ENCODE measurements at places on chromosomes 5 and 9.

- H3K27ac ChIP-seq = no peak overlapping the region
- peak; percentile 27 for DNase-seq
- H3K36me3 ChIP-seq = no peaks in the 10 kb centered on the region
- H3K4me1 ChIP-seq = peaks cover 8% of the 10 kb centered on the region
- H3K27me3 ChIP-seq = peaks cover 7% of the 10 kb centered on the region
Measured at GRCh38 chr5:75050415-75050814, 1.9 kb downstream of the GCNT4 start.

DNA sequence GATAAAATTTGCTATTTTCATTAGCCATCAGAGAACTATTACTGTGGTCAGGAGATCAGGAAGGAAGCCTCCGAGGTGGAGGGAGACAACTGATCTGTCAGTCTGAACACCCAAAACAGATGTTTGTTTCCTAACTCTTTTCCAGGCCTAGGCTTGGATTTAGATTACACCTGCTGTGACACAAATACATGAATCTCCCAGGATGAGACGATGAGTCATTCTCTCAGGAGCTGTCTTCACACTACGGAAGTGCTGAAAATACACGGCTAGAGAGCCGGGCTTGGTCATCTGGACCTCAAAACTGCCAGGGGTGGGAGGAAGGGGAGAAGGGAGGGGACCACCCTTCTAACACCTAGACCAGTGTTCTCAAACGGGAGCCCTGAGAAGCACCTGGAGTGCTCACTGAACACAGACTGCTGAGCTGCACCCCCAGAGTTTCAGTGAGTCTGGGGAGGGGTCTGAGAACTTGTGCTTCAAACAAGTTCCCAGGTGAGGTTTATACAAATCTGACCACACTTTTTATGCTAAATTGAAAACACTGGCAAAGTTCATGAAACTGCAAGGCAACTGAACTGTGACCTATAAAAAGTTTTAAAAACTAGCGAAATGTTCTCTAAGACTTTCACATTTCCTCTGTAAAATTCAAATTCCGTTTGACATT is 80.3 kb upstream of the EQTN start:
- H3K4me3 ChIP-seq = no peak overlapping the region
- no peaks in the 10 kb centered on the region for H3K27me3 ChIP-seq
- peaks cover 11% of the 10 kb centered on the region for H3K4me1 ChIP-seq
- H3K36me3 ChIP-seq = no peaks in the 10 kb centered on the region
- no peak for DNase-seq

DNA sequence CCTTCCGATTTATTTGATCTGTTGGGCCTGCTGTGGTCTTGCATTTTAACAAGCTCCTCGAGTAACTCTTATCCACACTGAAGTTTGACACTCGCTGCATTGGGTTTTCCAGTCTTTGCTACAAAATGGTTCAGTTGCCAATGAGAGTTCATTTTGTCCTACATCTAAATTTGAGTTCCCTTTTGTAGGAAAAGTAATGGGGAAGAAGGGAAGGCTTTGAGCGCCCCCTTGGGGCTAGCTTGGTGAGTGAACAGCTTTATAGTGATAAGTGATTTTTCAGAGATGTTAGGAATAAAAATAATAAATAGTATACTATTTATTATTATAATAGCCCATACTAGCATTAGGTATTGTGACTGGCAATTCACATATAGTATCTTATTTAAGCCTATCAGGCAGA is 89.9 kb upstream of the GNAQ start:
- H3K36me3 ChIP-seq = no peaks in the 10 kb centered on the region
- peaks cover 5% of the 10 kb centered on the region for H3K4me1 ChIP-seq
- DNase-seq = peak; percentile 85
- no peak overlapping the region for H3K4me3 ChIP-seq
- H3K27ac ChIP-seq = no peak overlapping the region
- no peaks in the 10 kb centered on the region for H3K27me3 ChIP-seq

DNA sequence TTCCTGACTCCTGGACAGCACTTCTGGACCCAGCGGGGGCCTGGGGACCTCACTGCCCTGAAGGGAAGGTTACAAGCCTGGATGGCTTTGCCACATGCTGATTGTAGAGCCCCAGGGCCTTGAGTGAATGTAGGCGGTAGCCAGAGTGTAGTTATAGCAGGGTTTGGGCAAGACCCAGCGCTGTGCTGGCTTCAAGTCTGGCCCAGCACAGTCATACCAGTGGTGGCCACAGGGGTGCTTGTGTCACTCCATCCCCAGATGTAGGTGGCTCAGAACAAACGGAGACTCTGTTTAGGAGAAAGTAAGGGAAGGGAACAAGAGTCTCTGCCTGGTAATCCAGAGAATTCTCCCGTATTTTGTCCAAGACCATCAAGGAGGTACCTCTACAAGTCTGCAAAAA is 84.6 kb downstream of the STARD4 start:
- H3K36me3 ChIP-seq = no peaks in the 10 kb centered on the region
- H3K27ac ChIP-seq = no peak overlapping the region

- no peaks in the 10 kb centered on the region for H3K27me3 ChIP-seq
- no peak overlapping the region for H3K4me3 ChIP-seq
- H3K27ac ChIP-seq = no peak overlapping the region
- peaks cover 4% of the 10 kb centered on the region for H3K4me1 ChIP-seq
- no peaks in the 10 kb centered on the region for H3K36me3 ChIP-seq
Measured at GRCh38 chr5:74538206-74538661, 102.3 kb downstream of the ENC1 start.

GRCh38 chr5:148996270-148996669 is 66.6 kb downstream of the SH3TC2 start:
- no peaks in the 10 kb centered on the region for H3K4me1 ChIP-seq
- no peaks in the 10 kb centered on the region for H3K36me3 ChIP-seq
- H3K27ac ChIP-seq = no peak overlapping the region
- H3K27me3 ChIP-seq = no peaks in the 10 kb centered on the region
- no peak for DNase-seq
- H3K4me3 ChIP-seq = no peak overlapping the region

DNA sequence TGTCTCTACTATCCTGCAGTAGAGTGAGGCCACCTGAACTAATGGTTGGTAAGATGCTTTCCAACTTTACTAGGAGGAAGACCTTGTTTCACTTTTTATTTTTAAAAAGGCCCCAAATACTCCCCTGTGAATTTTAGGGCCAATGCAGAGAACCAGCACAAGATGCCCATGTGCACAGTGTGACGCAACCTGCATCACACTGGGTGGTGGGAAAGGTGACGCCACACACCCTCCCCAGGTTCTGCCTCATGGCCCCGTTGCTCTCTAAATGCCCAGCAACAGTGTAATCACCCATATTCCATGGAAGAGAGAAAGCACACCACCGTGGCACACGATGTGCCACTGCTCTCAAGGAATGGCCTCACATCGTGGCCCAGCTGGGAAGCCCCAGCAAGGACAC is 6.4 kb downstream of the SURF4 start:
- peaks cover 8% of the 10 kb centered on the region for H3K36me3 ChIP-seq
- H3K27ac ChIP-seq = no peak overlapping the region
- H3K4me3 ChIP-seq = no peak overlapping the region
- peaks cover 39% of the 10 kb centered on the region for H3K4me1 ChIP-seq

- H3K27ac ChIP-seq = no peak overlapping the region
- no peaks in the 10 kb centered on the region for H3K4me1 ChIP-seq
- DNase-seq = no peak
- H3K4me3 ChIP-seq = no peak overlapping the region
- H3K27me3 ChIP-seq = no peaks in the 10 kb centered on the region
Measured at GRCh38 chr5:181151146-181151545, 3.8 kb downstream of the OR2V2 start.

Data from colonic mucosa (tissue), 4 donors.